ENCODE measurements at places on chromosomes 11 and 22. TPM values are rescaled to one million over a fixed set of nuclear protein-coding genes. Genes with fewer than 3 reads are reported as not detected.

- H3K27ac ChIP-seq = peak overlapping the region; percentile 59
- H3K36me3 ChIP-seq = no peaks in the 10 kb centered on the region
- DNase-seq = no peak
- no peaks in the 10 kb centered on the region for H3K27me3 ChIP-seq
- H3K4me1 ChIP-seq = peaks cover 36% of the 10 kb centered on the region
- no peak overlapping the region for H3K4me3 ChIP-seq
These were observed 150.2 kb downstream of the TEAD1 start for GRCh38 chr11:12824281-12825041.

DNA sequence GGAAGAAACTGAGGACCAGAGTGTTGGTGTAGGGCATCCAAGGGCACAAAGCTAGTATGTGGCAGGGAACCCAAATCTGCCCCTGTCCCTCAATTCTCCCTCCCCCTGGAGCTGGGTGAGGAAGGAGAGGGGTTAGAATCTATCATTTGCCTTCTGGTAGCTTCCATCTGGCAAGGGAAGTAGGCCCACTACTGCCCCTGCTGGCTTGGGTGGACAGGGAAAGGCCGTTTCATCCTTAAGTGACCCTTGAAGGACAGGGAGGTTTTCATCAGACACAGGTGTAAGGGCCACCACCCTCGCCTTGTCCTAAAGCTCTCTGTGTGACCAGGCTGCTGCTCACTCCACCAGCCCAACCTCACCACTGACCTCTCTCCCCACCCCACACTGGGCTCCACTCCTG lies 22.1 kb downstream of the NECTIN1 start:
- no peak overlapping the region for H3K4me3 ChIP-seq
- H3K27me3 ChIP-seq = no peaks in the 10 kb centered on the region
- no peak overlapping the region for H3K27ac ChIP-seq
- DNase-seq = no peak
- peaks cover 3% of the 10 kb centered on the region for H3K36me3 ChIP-seq

GRCh38 chr22:30044369-30044768 lies 35.9 kb upstream of the HORMAD2 start:
- no peaks in the 10 kb centered on the region for H3K4me1 ChIP-seq
- no peaks in the 10 kb centered on the region for H3K36me3 ChIP-seq
- no peak for DNase-seq
- no peaks in the 10 kb centered on the region for H3K27me3 ChIP-seq
- H3K27ac ChIP-seq = no peak overlapping the region

GRCh38 chr22:41772645-41773044 lies 27.8 kb upstream of the CCDC134 start:
- peak; percentile 29 for DNase-seq
- no peak overlapping the region for H3K4me3 ChIP-seq
- peaks cover 14% of the 10 kb centered on the region for H3K4me1 ChIP-seq
- no peaks in the 10 kb centered on the region for H3K36me3 ChIP-seq

- no peak overlapping the region for H3K4me3 ChIP-seq
- no peaks in the 10 kb centered on the region for H3K27me3 ChIP-seq
- no peak for DNase-seq
- no peaks in the 10 kb centered on the region for H3K36me3 ChIP-seq
These were observed 13.8 kb downstream of the LIF start for GRCh38 chr22:30232716-30233218.

DNA sequence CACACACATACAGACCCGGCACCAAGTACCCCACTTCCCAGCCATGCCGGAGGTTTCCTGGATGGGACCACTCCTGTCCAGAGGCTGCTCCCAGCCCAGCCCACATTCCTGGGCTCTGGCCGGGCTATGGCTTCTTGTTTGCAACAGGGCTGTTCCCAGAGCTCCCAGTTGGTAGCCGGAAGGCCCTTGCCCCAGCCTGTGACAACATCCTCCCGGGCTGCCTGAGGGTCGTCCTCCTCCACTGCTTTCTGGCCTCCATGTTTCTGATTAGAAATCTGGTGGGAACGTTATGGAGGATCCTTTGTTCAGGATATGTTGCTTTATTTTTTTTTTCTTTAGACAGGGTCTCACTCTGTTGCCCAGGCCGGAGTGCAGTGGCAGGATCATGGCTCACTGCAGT lies 952 bp upstream of the CYP2D6 start:
- no peak for DNase-seq
- H3K4me3 ChIP-seq = no peak overlapping the region
- H3K27ac ChIP-seq = no peak overlapping the region
- no peaks in the 10 kb centered on the region for H3K27me3 ChIP-seq
- no peaks in the 10 kb centered on the region for H3K36me3 ChIP-seq
- H3K4me1 ChIP-seq = no peaks in the 10 kb centered on the region

Gene TRIM77
- total RNA-seq = not detected
